Activated CD4-positive, CD25-positive, alpha-beta regulatory T cell treated with anti-CD3 and anti-CD28 coated beads, Interleukin-2, amount 50 U/mL, for 16 hours (primary cell): ENCODE measurements at places on chromosomes 11 and 22.

GRCh38 chr22:38205261-38206128 lies 3.7 kb downstream of the MAFF start:
- no peak for DNase-seq

DNA sequence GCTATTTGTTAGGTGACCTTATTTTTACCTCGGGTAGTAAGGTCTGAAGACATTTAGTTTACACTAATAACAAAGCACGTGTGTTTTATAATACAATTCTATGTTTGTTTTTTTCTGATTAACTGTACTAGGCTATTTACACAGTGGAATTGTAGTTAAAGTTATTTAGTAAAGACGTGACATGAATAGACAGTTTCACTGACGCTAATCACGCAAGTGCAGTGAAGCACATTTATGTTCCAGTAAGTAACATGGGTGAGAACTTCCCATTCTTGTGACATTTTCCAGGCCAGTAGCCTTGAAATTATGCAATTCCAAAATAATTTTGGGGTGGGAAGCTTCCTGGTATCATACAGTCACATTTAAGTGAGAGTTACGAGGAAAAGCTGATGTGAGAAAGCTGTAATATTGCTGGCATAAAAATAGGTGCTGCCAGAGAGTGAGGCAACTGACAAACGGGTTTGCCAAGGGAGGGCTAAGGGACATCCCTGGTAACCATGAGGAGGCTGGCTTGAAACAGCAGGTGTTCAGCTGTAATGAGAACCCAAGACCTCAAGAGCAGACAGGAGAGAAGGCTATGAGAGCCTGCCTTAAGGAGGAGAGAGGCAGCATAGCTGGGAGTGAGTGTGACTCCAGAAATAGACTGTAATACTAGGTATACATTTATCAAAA lies 378.8 kb downstream of the DCDC1 start:
- DNase-seq = no peak

DNA sequence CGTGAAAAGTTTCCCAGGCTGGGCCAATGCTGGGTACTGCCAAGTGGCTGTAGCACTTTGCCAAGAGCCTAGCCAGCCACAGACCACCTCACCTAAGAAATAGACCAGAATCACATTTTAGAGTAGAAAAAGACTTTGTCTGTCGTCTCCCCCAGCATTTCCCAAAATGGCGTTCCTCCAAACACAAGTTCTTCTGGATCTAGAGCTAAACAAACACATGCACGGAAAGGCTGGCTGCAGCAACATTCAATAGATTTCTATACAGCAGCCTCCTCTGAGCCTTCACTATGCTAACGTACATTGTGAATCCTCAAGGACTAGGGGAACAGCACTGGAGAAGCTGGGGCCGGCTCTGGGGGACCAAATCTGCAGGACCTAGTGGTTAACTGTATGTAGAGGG lies 65.0 kb downstream of the EFCAB6 start:
- DNase-seq = no peak

- DNase-seq = no peak
Measured at GRCh38 chr11:73538381-73538872, 59.5 kb downstream of the FAM168A start.

GRCh38 chr22:45702981-45703380 lies 31.3 kb downstream of the ATXN10 start:
- no peak for DNase-seq

DNA sequence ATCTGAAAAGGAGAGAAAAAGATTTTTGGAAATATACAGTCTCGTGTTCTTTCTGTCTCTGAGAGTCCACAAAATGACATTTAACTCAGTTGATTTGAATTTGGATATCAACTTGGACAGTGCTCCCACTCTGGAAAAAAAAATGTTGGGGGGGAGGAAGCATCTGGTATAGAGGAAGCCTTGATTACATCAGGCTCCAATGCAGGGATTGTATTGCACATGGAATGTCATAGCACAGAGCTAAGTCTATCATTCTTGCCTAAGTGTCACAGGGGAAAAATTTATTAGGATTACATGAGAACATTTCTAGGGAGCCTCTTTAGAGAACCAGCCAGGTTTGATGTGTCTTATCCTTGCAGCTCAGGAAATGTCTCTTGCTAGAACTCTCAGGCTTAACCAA lies 23.0 kb downstream of the MS4A6A start:
- no peak for DNase-seq

DNA sequence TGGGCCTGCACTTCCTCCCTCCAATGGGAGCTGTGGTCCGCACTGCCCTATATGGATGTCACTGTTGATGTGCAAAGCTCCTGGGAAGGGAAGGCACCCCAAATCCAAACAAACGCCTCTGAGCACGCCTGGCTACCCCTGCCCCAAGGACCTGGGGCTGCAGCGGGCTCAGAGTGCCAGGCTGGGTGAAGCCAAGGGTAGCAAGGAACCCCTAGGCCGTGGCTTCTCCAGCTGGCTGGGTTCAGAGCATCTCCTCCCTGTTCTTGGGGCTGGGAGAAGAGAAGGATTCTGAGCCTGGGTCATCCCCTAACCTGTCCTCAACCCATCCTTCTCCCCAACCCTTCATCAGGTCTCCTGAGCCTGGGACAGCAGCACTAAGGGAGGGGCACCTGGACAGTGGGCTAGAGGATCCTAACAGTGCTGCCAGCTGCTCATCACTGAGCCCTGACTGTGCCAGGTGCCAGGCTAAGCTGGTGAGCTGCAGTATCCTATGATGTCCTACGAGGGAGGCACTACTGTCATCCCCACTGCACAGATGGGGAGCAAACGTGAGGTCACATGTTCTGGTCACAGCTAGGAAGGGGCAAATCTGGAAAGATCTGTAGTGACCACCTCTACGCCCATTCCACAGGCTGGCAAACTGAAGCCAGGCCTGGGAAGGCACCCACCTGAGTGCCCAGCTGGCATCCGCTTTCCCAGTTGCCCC lies 3.0 kb downstream of the SSTR3 start:
- no peak for DNase-seq

DNA sequence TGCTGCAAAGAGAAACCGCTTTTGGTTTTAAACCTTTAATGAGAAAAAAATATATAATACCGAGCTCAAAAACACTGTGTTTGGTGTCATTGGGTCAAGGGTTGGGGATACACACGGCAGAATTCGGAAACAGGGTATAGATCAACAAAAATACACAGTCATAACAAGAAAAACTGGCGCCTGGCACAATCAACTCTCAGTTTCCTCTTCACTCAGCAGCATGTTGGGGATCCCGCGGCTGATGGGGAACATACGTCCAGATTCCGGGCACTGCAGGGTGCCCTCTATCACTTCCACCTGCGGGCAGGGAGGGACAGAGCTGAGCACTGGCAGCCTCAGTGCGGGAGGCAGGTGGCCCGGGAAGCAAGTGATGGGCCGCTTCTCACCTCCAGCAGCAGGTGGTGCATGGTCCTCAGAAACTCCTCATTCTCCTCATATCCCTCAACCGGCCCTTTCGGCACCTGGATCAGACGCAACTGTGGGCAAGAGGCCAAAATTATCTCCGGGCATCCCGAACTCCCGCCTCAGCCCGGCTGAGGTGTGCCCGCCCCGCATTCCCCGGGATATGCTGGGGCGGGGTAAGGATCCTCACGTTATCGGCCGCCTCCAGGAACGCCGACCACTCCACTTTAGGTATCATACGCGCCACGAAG lies 561 bp downstream of the TRMT112 start:
- no peak for DNase-seq

DNA sequence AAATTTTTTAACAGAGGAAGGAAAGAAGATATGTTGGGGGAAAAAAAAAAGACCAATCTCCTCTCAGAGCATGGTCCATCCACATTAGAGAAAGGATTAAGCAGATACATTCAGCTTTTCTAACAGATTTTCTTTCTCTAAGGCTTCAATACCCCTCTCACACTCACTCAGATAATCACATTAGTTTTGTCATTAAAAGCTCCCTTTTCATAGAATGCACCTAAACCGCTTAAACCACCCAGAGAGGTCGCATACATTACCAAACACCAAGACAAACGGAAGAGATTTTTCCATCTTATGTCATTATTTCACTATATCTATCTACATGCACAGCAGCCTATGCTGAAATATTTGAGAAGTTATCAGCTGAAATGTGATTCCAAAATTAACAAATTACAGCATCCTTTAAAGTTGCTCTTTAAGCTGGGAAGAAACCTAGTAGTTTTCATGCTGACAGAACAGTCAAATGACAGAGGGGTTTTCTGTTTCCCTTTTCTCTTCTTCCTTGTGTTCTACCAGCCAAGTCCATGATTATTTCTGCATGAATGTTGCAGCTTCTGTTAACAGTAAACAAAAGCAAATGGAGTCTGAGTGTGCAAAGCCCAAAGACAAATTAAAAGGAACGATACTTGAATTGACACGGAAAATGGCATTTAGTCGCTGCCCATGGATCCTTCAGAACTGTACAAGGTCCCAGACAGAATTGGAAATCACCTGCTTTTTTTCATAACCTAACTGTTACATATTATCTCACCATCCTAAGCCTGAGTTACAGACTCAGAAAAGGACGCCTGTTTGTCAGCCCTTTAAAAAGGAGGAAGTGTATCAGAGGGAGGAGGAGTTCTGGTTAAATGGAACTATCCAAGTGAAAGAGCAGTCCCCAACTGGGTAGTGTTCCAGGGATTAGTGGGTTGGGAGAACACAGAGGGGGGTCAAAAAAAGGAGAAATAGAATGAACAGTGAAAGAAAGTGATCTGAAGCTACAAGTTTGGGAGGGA lies 54.6 kb downstream of the PRCP start:
- no peak for DNase-seq

GRCh38 chr22:47297261-47298016 lies 535.0 kb downstream of the TBC1D22A start:
- DNase-seq = no peak

- no peak for DNase-seq
Measured at GRCh38 chr11:122847466-122847865, 9.2 kb downstream of the CRTAM start.

GRCh38 chr11:85052636-85053035 lies 574.5 kb downstream of the DLG2 start:
- no peak for DNase-seq

GRCh38 chr22:19394274-19395050 lies 37.1 kb downstream of the HIRA start:
- DNase-seq = no peak

DNA sequence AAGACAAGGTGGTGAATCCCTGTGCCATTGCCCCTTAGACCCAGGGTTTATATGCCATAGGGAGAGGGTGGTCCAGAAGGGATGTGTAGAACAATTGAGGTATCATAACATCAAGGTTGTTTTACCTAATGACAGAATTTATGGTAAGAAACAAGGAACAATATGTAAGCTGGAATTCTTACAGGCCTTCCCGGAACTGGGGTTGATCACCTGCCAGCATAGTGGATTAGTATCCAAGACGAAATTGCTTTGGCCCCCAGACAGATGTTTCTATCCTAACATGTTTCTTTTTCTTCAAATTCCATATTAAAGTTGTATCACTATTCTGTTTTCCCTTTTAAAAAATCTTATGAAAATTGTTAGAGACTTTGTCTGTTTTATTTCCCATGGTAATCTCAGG lies 343.8 kb upstream of the ANO3 start:
- DNase-seq = no peak

GRCh38 chr11:103322821-103323220 lies 213.6 kb downstream of the DYNC2H1 start:
- no peak for DNase-seq

GRCh38 chr11:90476442-90477007 lies 253.7 kb upstream of the CHORDC1 start:
- DNase-seq = no peak

DNA sequence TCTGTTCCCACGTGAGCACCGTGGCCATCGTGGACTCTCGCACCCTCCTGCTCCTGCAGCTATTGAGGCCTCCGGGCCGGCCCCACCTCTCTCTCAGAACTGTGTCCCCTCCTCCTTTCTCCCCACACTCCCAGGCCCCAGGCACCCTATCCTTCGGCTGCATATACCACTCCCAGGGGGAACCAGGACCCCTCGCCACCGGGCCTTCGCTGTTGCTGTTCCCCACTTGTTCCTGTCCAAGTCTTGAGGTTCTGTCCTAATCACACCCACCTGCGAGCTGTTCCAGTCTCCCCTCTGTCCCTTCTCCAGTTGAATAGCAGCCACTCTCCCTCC lies 43.0 kb upstream of the CDON start:
- no peak for DNase-seq

GRCh38 chr22:20175597-20175900 lies 24.7 kb upstream of the CCDC188 start:
- no peak for DNase-seq

GRCh38 chr11:17208257-17208999 lies 642 bp upstream of the PIK3C2A start:
- DNase-seq = peak; percentile 19

DNA sequence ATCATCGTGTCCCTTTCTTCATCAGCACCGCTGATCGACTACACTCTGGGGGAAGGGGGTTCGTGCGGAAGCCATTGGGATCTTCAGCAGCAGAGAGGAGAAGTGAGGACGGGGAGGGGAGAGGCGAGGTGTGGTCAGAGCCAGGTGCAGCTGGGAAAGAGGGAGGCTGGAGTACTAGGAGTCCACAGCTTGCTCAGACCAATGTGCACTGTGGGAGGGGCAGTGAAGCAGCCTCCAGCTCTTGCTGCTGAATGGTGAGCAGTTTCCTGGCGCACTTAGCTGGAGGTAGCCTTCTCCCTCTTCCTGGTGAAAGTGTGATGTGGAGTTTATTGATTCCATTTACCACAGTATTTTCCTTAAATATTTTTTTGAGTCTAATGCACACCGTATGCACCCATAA lies 99.0 kb upstream of the NECTIN1 start:
- no peak for DNase-seq

DNA sequence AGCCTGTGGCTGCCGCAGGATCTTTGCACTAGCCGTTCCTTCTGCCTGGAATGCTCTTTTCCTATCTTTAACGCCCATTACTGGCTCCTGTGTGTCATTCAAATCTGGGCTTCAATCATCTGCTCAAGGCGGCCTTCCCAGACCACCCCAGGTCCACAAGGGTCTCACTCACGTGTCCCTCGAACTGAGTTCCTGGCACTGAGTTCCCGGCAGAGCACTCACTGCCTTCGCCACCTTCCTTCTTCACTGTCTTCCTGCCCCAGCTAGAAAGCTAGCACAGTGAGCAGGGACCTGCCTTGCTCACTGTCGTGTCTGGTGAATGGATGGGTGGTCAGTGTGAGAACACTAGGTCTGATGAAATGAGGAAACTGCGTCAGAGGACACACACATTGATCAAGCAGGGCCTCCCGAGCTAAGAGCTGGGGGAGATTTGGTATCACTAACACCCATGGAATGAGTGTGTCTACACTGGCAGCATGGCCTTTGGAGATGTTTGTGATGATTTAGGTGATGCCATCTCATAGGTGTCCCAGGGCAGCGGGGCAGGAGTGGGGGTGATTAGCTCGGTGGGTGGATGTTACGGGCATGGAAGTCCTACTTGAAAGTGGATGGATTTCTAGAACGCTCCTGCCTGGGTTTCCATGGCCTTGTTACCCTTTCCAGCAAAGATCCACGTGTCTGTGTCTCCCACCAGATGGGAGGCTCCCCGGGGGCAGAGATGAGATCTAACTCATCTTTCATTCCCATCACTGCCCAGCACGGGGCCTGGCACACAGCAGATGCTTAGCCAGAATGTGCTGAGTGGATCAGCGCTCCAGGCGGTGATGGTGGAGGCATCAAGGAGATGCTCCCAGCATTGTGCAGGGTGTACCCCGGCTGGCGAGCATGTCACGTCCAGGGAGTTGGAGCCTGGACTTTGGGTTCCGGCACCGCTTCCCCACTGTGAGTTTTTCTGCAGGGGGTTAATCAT lies 64.5 kb downstream of the SHISAL1 start:
- no peak for DNase-seq
